Hair follicle dermal papilla cell (primary cell): ENCODE measurements at places on chromosomes 11 and 22. TPM values are rescaled to one million over a fixed set of nuclear protein-coding genes. Genes with fewer than 3 reads are reported as not detected.

The PANX3 gene
- total RNA-seq: not detected in 2 replicates

The USH1C gene
- total RNA-seq: not detected in 2 replicates

The WNT11 gene
- total RNA-seq: 12.9 and 40.7 TPM in 2 replicates

The CAPN5 gene
- total RNA-seq: 19.1 and 19.5 TPM in 2 replicates

The KRTAP5-2 gene
- total RNA-seq: not detected in 2 replicates

The GRK3 gene
- total RNA-seq: 1.1 and 1.8 TPM in 2 replicates

The TEX54 gene
- total RNA-seq: not detected in 2 replicates

The EPS8L2 gene
- total RNA-seq: 19.3 and 31.7 TPM in 2 replicates

The BATF2 gene
- total RNA-seq: 1.2 and 2.3 TPM in 2 replicates

The DSCAML1 gene
- not detected in 2 replicates for total RNA-seq

The KRTAP5-9 gene
- total RNA-seq: 0.16 TPM in 1 of 2 replicates, not detected in the other

The NRGN gene
- not detected in 2 replicates for total RNA-seq

The ZFTA gene
- 22.7 and 22.9 TPM in 2 replicates for total RNA-seq

The TRIM48 gene
- not detected in 2 replicates for total RNA-seq

The ILK gene
- total RNA-seq: 216 and 230 TPM in 2 replicates

The EHF gene
- under 0.01 TPM in 1 of 2 replicates, not detected in the other for total RNA-seq

The TSPAN32 gene
- total RNA-seq: 2.1 and 2.9 TPM in 2 replicates

The DEFB131B gene
- total RNA-seq: not detected in 2 replicates

The GLYATL2 gene
- 2.8 and 3.0 TPM in 2 replicates for total RNA-seq

The SCN2B gene
- under 0.01 TPM in 2 replicates for total RNA-seq

The EXPH5 gene
- total RNA-seq: 2.8 and 3.4 TPM in 2 replicates

The OR4D10 gene
- not detected in 2 replicates for total RNA-seq

The KIRREL3 gene
- total RNA-seq: 5.8 and 6.0 TPM in 2 replicates

The TPBGL gene
- not detected in 2 replicates for total RNA-seq

The OR4C11 gene
- not detected in 2 replicates for total RNA-seq

The POU2AF2 gene
- total RNA-seq: not detected in 2 replicates

The MISFA gene
- total RNA-seq: 0.36 and 0.97 TPM in 2 replicates

The OR8A1 gene
- total RNA-seq: under 0.01 TPM in 1 of 2 replicates, not detected in the other

The DNAJB7 gene
- not detected in 2 replicates for total RNA-seq

The PGA5 gene
- total RNA-seq: 0.16 and 0.61 TPM in 2 replicates

The UBQLN3 gene
- 0.12 and 0.16 TPM in 2 replicates for total RNA-seq

The PPP2R5B gene
- total RNA-seq: 12.3 and 14.6 TPM in 2 replicates

The MMP8 gene
- total RNA-seq: 2.3 and 2.8 TPM in 2 replicates

The BARX2 gene
- total RNA-seq: not detected in 2 replicates

The OR2AG2 gene
- total RNA-seq: 0.12 and 0.16 TPM in 2 replicates

The TTC12 gene
- total RNA-seq: 5.1 and 5.4 TPM in 2 replicates

The SLC5A4 gene
- total RNA-seq: not detected in 2 replicates

The DNAJC4 gene
- total RNA-seq: 8.0 and 8.5 TPM in 2 replicates

The RANGAP1 gene
- 57.3 and 71.6 TPM in 2 replicates for total RNA-seq

The CRYAB gene
- total RNA-seq: 35.2 and 47.7 TPM in 2 replicates

The SYT12 gene
- total RNA-seq: under 0.01 and 0.49 TPM in 2 replicates

The OR52I2 gene
- not detected in 2 replicates for total RNA-seq

The ARHGAP8 gene
- 0.85 and 2.4 TPM in 2 replicates for total RNA-seq

The TRIM49 gene
- total RNA-seq: not detected in 2 replicates

The TXN2 gene
- 26.8 and 32.2 TPM in 2 replicates for total RNA-seq

The POLA2 gene
- 2.1 and 3.4 TPM in 2 replicates for total RNA-seq

The RTN4R gene
- 0.16 TPM in 1 of 2 replicates, not detected in the other for total RNA-seq

The GRK2 gene
- total RNA-seq: 38.4 and 44.3 TPM in 2 replicates

The COMMD9 gene
- total RNA-seq: 36.0 and 40.8 TPM in 2 replicates

The CRACR2B gene
- 0.32 and 0.85 TPM in 2 replicates for total RNA-seq

The CLMP gene
- 301 and 332 TPM in 2 replicates for total RNA-seq

The KRTAP5-7 gene
- total RNA-seq: 0.61 and 0.65 TPM in 2 replicates

The GUCD1 gene
- 161 and 191 TPM in 2 replicates for total RNA-seq

The CHRM1 gene
- total RNA-seq: not detected in 2 replicates

The BLID gene
- 5.1 and 5.2 TPM in 2 replicates for total RNA-seq

The PIK3C2A gene
- total RNA-seq: 45.5 and 63.6 TPM in 2 replicates
